ENCODE measurements at places on chromosomes 2 and 18.

- DNase-seq, result no peak
Observed at GRCh38 chr2:195094330-195094729, 562.7 kb upstream of the SLC39A10 start.

DNA sequence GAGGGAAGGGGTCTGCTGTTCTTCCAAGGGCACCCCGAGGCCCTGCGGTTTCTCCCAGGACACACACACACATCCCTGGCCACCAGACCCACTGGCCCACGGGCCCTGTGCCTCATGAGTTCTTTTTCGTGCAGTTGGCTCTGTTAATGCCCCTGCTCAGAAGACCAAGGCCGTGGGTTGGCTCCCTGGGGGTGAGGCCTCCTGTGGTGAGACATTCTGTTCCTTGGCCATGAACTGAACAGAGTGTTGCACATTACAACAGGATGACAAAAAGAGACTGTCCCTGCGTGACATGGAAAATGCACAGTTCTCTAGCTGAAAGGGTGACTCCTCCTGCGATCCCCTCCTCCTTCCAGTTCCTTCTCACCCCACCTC lies 30.7 kb downstream of the SH2D6 start:
- DNase-seq, result no peak

DNA sequence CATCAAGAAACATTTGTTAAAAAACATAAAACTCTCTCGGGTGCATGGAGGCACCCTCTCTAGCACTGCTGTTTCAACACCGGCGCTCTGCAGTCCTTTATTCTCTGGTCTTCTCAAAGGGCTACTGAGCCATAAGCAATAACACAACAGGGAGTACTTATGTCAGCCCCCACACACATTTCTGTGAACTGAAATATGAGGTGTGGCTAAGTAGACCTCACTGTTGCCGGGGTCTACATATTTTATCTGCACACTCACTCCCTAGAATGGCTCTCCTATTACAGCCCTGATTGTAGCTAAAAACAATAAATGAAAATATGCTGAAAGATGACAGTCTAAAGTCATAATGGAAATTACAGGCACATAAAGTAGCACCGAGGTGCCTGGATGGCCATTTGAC lies 235.1 kb downstream of the GRB14 start:
- DNase-seq, result no peak

GRCh38 chr2:229660391-229660790 lies 54.0 kb downstream of the DNER start:
- DNase-seq, result no peak

- DNase-seq, result peak; percentile 80
Observed at GRCh38 chr2:10981941-10982431, 70.3 kb downstream of the KCNF1 start.
